ENCODE measurements at places on chromosomes 5 and 9. TPM values are rescaled to one million over a fixed set of nuclear protein-coding genes. Genes with fewer than 3 reads are reported as not detected.
A peak's percentile ranks its signal among the peaks of the same experiment; 100 is the strongest.

DNA sequence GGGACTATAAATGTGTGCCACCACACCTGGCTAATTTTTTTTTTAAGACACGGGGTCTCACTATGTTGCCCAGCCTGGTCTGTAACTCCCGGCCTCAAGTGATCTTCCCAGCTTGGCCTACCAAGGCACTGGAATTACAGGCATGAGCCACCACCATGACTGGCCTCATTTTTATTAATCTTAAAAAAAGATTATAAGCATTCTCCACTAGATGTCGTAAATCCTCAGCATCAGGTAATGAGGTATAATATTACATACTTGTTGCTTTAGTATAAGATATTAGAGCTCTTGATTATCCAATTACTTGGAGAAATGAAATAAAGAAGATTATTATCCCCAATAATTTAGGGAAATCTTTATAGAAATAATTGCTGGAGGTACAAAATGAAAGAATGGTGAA lies 78.2 kb upstream of the HTR1A start:
- no peak overlapping the region for H3K27ac ChIP-seq
- H3K4me1 ChIP-seq = no peaks in the 10 kb centered on the region
- no peaks in the 10 kb centered on the region for H3K36me3 ChIP-seq
- no peaks in the 10 kb centered on the region for H3K27me3 ChIP-seq

GRCh38 chr5:130034566-130035210 lies 130.4 kb downstream of the CHSY3 start:
- no peaks in the 10 kb centered on the region for H3K4me1 ChIP-seq
- no peak overlapping the region for H3K27ac ChIP-seq
- H3K36me3 ChIP-seq = no peaks in the 10 kb centered on the region
- peak; percentile 30 for DNase-seq
- H3K4me3 ChIP-seq = no peak overlapping the region
- H3K27me3 ChIP-seq = no peaks in the 10 kb centered on the region

- H3K36me3 ChIP-seq = no peaks in the 10 kb centered on the region
- H3K4me1 ChIP-seq = no peaks in the 10 kb centered on the region
- H3K27ac ChIP-seq = no peak overlapping the region
- H3K27me3 ChIP-seq = no peaks in the 10 kb centered on the region
- no peak overlapping the region for H3K4me3 ChIP-seq
Observed at GRCh38 chr9:101650142-101650541, 55.4 kb upstream of the PPP3R2 start.

DNA sequence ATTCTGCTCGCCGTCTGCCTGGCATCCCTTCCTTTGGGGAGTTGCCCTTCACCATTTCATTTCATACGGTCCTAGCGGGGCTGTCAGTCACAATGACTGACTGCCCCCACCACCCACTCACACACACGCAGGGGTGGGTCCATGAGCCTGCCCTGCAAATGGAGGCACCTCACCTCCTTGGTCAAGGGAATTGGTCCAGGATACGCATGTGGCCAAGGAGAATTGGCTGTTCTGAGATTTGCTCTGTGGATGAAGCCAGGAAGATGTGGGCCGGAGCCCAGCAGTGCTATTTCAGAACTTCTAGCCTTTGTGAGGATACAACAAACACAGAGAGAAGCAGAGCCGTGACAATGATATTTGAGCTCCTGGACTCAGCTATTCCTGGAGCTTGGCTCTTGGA lies 17.0 kb downstream of the C1QTNF2 start:
- DNase-seq = no peak
- no peak overlapping the region for H3K4me3 ChIP-seq
- H3K27ac ChIP-seq = no peak overlapping the region
- no peaks in the 10 kb centered on the region for H3K4me1 ChIP-seq
- H3K27me3 ChIP-seq = peaks cover 2% of the 10 kb centered on the region

GABRA6 gene
- not detected for total RNA-seq
